CD4-positive, alpha-beta T cell treated with Interferon alpha-2 for 1 hour (primary cell): ENCODE measurements at places on chromosomes 4 and X.
A peak's percentile ranks its signal among the peaks of the same experiment; 100 is the strongest.

GRCh38 chr4:138192113-138192512, 50.0 kb downstream of the SLC7A11 start:
- no peak for DNase-seq

DNA sequence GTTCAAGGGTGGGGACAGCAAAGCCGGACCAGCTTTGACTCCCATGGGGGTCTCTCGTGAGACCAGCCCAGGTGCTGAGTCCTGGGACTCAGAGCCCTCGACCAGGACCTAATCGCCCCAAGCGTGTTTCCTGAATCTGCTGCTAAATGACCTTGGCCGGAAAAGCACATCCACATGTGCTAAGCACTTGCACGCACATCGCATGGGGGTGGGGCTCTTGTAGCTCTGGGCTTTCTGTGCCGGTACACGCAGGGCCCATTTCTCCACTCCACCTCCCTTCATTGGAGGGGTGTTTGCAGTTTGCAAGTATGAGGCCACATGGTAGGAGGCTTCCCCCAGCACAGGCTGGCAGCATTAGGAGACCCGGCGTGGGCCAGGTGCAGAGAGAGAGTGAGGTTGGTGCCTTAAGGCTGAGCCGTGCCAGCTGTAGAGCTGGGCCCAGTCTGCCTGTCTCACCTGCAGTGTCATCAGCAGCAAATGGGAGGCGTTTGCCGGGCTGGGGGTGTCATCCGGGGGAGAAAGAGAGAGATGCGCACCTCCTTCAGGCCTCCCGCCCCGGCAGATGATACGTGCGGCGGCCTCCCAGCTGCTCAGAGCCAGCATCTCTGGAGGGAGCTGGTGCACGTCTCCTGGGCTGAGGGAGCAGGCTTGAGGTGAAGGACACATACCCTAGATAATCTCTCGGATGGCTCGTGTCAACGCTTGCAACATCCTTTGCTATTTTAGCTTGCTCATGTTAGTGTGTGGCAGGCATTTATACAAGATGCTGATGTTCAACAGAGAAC, 45.2 kb upstream of the CLCN4 start:
- peak; percentile 67 for DNase-seq

DNA sequence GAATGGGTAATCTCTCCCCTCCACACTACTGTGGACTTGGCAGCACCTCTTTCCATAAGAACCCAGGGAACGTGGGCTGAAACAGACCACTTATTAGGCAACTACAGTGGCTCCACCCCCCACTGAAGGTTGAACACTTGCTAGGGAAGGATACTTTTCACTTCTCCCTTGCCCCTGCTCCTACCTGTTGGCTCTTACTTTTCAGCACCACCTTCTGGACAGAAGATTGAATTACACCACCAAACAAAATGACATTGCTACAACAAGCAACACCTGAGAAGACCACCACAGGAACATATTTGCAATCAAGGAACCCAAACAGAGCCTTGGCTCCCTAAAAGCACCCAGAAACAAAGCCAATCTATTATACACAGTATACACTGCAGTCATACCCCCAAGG, 132.1 kb upstream of the CXCL13 start:
- DNase-seq = no peak

- no peak for DNase-seq
Observed at GRCh38 chr4:41095973-41096372, 118.4 kb downstream of the APBB2 start.

- DNase-seq = no peak
Observed at GRCh38 chrX:143306991-143307937, 210.0 kb downstream of the SPANXN3 start.

DNA sequence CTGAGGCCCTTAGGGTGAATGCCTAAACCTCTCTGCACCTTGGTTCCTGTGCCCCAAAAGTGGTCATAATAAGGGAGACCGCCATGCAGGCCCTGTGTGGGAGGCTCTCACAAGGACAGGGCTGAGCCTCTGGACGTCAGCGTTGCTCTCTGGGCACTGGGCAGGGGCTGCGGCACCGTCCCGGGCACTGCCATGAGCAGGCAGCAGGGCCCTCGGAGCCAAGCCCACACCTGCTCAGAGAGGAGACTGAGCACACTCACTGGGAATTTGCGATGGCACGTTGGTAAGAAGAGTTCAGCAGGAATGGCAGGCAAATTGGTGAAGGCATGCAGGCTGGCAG, 123.4 kb downstream of the HMX1 start:
- no peak for DNase-seq
